Motor neuron (in vitro differentiated cells): ENCODE measurements at places on chromosomes 4 and X. TPM values are rescaled to one million over a fixed set of nuclear protein-coding genes. Genes with fewer than 3 reads are reported as not detected.
A peak's percentile ranks its signal among the peaks of the same experiment; 100 is the strongest.

The IL13RA2 gene
- total RNA-seq: 1.6 and 2.0 TPM in 2 replicates

The SPANXA2 gene
- total RNA-seq: not detected in 2 replicates

DNA sequence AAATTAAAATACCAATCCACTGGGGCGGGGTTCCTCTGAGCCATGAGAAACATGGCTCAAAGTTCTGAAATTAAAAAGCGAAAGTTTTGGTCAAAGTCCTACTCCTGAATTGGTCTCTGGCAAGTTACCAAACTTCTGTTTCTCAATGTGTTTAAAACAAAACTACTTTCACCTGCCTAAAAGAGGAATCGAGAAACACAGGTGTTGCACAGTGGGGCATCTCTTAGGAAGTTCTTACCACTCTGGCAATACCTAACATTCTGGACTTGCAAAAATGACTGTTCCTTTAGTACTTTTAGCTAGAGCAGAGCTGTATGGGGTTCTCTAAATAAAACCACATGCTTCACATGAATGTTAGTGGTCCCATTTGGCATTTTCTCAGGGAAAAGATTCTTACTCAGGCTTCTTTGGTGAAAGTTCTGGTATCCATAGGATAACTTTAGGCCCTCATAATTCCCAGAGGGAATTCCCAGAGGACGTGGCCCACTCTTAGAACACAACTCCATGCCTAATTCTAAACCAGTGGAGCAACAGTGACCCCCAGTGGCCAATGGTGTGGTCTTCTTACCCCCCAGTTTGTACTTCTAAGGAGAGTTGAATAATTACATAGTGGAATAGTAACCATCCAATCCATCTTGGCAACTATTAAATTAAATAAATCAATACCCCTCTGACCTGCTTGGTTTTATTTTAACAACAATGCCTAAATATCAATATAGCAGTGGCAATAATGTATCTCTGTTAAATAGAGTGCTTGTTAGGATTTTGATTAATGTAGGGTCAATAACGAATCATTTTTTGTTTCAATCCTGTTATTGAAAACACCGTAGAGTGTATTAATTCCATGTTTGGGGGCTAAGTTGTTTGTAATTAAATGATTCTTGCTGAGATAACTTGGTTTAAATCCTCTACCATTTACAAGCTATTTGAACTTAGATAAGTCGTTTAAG lies 21.9 kb downstream of the BMP3 start:
- ATAC-seq: peak; percentile 80

DNA sequence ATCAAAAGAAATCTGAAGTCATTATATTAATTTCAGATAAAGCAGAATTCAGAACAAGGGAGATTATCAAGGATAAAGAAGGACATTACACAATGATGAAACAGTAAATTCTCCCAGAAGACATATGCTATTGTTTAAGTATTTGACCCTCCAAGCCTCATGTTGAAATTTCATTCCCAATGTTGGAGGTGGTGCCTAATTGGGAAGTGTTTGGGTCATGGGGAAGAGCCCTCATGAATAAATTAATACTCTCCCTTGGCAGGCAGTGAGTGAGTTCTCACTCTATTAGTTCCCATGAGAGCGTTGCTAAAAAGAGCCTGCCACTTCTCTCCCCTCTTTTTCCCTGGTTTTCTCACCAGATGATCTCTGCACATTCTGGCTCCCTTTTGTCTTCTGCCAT lies 249.9 kb upstream of the GRIA3 start:
- no peak for ATAC-seq

DNA sequence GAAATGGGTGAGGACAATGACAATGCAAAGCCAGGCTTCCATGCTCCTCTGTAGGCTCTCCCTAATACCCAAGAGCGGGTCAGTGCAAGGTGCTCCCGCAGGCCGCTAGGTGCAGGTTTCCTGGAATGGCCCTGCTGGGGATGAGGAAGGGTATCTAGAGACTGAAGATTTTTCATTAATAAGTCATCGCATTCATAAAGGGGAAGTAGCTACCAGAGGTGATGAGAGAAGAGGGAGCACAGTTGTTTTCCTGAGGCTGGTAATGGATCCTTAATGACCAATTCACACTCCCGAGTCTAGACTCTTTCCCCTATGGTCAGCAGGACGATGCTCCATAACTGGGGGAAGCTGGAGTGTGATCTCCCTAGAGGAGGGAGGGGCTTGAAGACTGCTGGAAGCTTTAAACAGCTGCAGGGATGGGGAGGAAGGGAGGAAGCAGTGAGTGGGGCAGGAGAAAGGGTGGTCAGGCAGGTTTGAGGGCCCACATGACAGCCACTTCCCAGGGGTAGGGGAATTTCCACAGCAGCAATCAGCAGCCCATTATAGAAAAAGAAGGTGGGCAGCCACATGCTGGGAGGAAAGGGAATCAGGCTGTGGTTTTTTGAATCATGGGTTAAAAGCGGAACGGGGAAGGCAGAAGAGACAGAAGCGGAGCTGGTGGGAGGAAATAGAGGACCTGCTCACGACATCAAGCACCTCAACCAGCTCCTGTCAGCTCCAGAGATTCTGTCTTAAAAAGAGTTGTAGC lies 10.2 kb upstream of the ATP6AP2 start:
- ATAC-seq: no peak
